Heart right ventricle (tissue), 16 donors: ENCODE measurements at places on chromosomes 2 and 18. TPM values are rescaled to one million over a fixed set of nuclear protein-coding genes. Genes with fewer than 3 reads are reported as not detected.

ATP6V1B1 gene
- total RNA-seq = 1.0 TPM

NEB gene
- total RNA-seq = 2.4 TPM

SIX3 gene
- not detected for total RNA-seq

ERFE gene
- total RNA-seq = 0.11 TPM

TP53I3 gene
- 12.8 TPM for total RNA-seq

UCN gene
- 0.87 TPM for total RNA-seq

TRIP12 gene
- total RNA-seq = 152 TPM

IKZF2 gene
- 5.2 TPM for total RNA-seq

UGT1A5 gene
- not detected for total RNA-seq

CDH2 gene
- total RNA-seq = 544 TPM

LBX2 gene
- 0.55 TPM for total RNA-seq

TTC31 gene
- 10.9 TPM for total RNA-seq

CAPN13 gene
- not detected for total RNA-seq

ALPP gene
- not detected for total RNA-seq

MAP3K19 gene
- not detected for total RNA-seq

CMPK2 gene
- 3.9 TPM for total RNA-seq

SLC5A7 gene
- total RNA-seq = 0.15 TPM

IL1B gene
- total RNA-seq = 1.1 TPM

RAX gene
- total RNA-seq = not detected

ZAP70 gene
- total RNA-seq = 0.62 TPM
